ENCODE measurements at places on chromosomes 6 and 20. TPM values are rescaled to one million over a fixed set of nuclear protein-coding genes. Genes with fewer than 3 reads are reported as not detected.

The PXDC1 gene
- 5.2 TPM for total RNA-seq

The GPSM3 gene
- 6.0 TPM for total RNA-seq

The OLIG3 gene
- not detected for total RNA-seq

The TBX18 gene
- total RNA-seq, result 14.6 TPM

The GFRA4 gene
- total RNA-seq, result not detected

The MYLK4 gene
- total RNA-seq, result 0.13 TPM

The HSPA1B gene
- 116 TPM for total RNA-seq

DNA sequence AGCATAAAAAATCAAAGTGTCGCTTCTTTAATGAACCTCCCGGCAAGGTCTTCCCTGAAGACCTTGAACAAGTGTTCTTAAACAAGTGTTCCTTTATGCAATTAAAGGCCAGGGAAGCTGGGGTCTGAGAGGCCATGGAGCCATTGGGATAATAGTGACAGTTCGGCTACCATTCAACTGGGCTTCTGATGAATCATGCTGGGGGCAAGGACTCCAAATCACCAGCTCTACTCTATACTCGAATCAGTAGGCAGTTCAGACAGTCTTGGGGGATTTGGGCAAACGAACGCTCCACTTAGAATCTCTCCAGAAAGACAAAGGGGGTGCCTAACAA, 34.7 kb upstream of the EZR start:
- peaks cover 36% of the 10 kb centered on the region for H3K4me1 ChIP-seq
- peak overlapping the region; percentile 73 for H3K27ac ChIP-seq
- no peak overlapping the region for H3K4me3 ChIP-seq
- DNase-seq, result no peak
- H3K27me3 ChIP-seq, result no peaks in the 10 kb centered on the region

DNA sequence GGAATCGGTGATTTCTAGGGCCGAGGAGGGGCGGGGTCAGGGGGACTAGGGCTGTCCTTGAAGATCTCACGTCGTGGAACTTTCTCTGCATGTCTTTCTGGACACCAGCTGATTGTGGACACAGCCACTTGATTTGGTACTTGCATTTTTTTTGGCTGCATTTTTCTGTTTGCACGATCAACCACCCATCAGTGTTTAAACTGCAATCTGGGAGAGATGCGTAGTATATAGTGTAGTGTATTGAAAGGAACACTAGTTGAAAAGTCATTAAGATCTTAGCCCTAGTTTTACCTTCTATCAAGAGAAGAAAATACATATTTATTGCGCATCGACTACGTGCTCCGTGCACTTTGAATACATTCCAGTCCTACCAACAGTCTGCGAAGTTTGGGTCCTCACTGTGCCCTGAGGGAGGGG, 657 bp downstream of the NT5DC1 start:
- H3K4me1 ChIP-seq, result peaks cover 20% of the 10 kb centered on the region
- DNase-seq, result no peak
- H3K27me3 ChIP-seq, result no peaks in the 10 kb centered on the region
- H3K36me3 ChIP-seq, result no peaks in the 10 kb centered on the region
- H3K4me3 ChIP-seq, result peak overlapping the region; percentile 91

- no peak for DNase-seq
- H3K36me3 ChIP-seq, result no peaks in the 10 kb centered on the region
- H3K27me3 ChIP-seq, result no peaks in the 10 kb centered on the region
- no peak overlapping the region for H3K4me3 ChIP-seq
Observed at GRCh38 chr6:38193051-38193450, 373.5 kb downstream of the ZFAND3 start.

DNA sequence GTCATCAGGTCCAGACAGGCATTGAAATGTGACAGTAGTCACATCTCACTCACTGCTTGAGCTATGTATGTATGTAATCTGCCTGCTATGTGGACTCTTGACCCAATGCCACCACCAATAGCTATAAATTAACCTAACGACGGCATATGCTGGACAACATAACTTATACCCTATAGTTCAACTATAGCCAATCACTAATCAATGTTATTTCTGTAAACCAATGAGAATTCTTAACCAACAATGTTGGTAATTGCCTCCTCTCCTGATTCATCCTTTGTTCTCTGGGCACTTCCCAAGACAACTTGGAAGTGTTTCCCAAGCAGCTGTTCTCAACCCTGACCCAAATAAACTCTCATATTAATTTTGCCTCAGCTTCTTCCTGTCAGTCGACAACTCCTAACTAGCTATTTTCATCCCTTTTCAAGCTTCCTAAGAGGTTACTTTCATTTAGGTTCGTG, 24.1 kb upstream of the SERPINB1 start:
- H3K27ac ChIP-seq, result no peak overlapping the region
- no peaks in the 10 kb centered on the region for H3K27me3 ChIP-seq
- no peak for DNase-seq
- no peak overlapping the region for H3K4me3 ChIP-seq
- H3K4me1 ChIP-seq, result no peaks in the 10 kb centered on the region

GRCh38 chr20:57835074-57835452, 125.2 kb upstream of the PMEPA1 start:
- H3K27ac ChIP-seq, result no peak overlapping the region
- no peaks in the 10 kb centered on the region for H3K27me3 ChIP-seq
- H3K4me1 ChIP-seq, result no peaks in the 10 kb centered on the region
- no peak overlapping the region for H3K4me3 ChIP-seq
- DNase-seq, result no peak
- H3K36me3 ChIP-seq, result no peaks in the 10 kb centered on the region

DNA sequence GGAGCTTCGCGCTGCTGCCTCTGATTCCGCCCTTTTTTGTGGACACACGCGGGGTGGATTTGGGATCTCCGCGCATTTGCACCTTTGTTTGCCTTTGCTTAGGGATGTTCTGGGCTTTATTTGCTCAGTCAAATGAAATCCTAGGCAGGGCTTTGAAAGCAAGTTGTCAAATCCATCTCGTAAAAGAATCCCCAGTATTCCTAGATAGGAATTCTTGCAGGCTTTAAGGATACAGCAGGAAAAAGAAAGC, 453 bp downstream of the CEP57L1 start:
- peak overlapping the region; percentile 93 for H3K27ac ChIP-seq
- H3K27me3 ChIP-seq, result no peaks in the 10 kb centered on the region
- H3K4me3 ChIP-seq, result peak overlapping the region; percentile 74
- no peak for DNase-seq

GRCh38 chr6:43318011-43318410, 9.4 kb upstream of the CRIP3 start:
- no peaks in the 10 kb centered on the region for H3K36me3 ChIP-seq
- H3K27ac ChIP-seq, result no peak overlapping the region
- H3K4me3 ChIP-seq, result no peak overlapping the region
- H3K27me3 ChIP-seq, result no peaks in the 10 kb centered on the region
- no peak for DNase-seq
- H3K4me1 ChIP-seq, result no peaks in the 10 kb centered on the region

GRCh38 chr20:40331807-40332560, 357.1 kb downstream of the MAFB start:
- no peak overlapping the region for H3K4me3 ChIP-seq
- H3K36me3 ChIP-seq, result no peaks in the 10 kb centered on the region
- DNase-seq, result peak; percentile 40
- peaks cover under 1% of the 10 kb centered on the region for H3K4me1 ChIP-seq
- no peaks in the 10 kb centered on the region for H3K27me3 ChIP-seq

GRCh38 chr20:9609887-9610502, 95.6 kb downstream of the LAMP5 start:
- no peaks in the 10 kb centered on the region for H3K4me1 ChIP-seq
- no peak overlapping the region for H3K27ac ChIP-seq
- H3K4me3 ChIP-seq, result no peak overlapping the region
- H3K36me3 ChIP-seq, result no peaks in the 10 kb centered on the region
- H3K27me3 ChIP-seq, result no peaks in the 10 kb centered on the region

DNA sequence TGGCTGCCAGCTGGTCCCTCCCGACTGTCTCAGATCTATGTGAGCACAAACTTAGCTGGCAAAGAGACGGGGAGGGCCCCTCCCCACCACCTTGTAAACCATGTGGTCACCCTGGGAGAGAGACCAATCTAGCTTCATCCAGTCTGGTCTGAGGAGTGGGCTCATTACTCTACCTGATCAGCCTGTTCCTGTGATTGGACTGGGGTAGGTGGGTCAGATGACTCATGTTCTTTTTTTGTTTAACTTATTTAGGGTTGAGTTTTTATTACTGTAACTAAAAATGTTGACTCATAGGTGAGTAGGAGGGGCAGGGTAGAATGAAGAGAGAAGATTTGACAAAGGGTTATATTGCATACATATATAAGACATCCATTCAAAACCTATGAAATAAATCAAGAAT, 4.7 kb downstream of the GSTA4 start:
- DNase-seq, result no peak
- no peak overlapping the region for H3K4me3 ChIP-seq
- H3K27me3 ChIP-seq, result no peaks in the 10 kb centered on the region
- peaks cover 8% of the 10 kb centered on the region for H3K36me3 ChIP-seq
- no peak overlapping the region for H3K27ac ChIP-seq

DNA sequence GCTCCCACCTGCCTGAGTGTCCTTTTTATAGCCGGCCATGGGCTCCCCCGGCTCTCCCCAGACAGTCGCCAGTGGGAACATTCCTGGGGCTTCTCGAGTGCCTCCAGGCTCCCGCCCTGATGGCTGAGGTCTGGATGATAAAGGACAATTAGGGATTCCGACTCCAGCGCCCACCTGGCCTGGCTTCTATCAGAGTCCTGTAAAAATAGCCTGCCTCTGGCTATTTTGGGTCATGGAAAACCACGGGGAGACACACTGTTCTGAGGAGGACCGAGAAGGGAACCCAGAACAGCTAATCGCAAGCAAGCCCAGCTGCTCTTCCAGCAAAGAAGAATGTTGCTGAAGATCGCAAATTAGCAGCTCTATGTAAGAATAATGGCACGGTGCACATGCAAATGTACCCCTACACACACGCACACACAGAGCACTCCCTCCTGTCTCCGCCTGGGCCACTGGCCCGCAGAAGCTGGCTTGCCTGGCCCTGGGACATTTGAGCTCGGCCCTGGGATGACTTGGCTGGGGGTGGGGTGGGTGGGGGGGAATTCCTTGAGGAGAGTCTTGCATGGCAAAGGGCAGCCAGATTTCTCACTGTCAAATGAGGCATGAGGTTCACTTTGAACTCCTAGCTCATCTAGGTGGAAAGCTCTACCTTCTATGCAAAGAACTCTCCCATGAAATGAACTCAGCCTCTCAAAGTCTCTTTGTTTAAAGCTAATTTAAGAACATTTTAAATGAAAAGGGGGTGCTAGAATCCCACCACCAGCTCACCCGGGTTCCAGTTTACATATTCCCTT, 55.3 kb downstream of the CTCFL start:
- no peaks in the 10 kb centered on the region for H3K27me3 ChIP-seq
- DNase-seq, result no peak
- H3K4me3 ChIP-seq, result no peak overlapping the region
- H3K27ac ChIP-seq, result no peak overlapping the region
- H3K36me3 ChIP-seq, result no peaks in the 10 kb centered on the region

GRCh38 chr6:33779290-33779689, 9.6 kb downstream of the LEMD2 start:
- peaks cover 8% of the 10 kb centered on the region for H3K4me1 ChIP-seq
- no peak for DNase-seq
- H3K27me3 ChIP-seq, result no peaks in the 10 kb centered on the region
- H3K4me3 ChIP-seq, result no peak overlapping the region

GRCh38 chr6:44926556-44926955, 401.6 kb upstream of the RUNX2 start:
- DNase-seq, result no peak
- H3K27me3 ChIP-seq, result no peaks in the 10 kb centered on the region
- H3K4me3 ChIP-seq, result no peak overlapping the region
- H3K27ac ChIP-seq, result no peak overlapping the region

GRCh38 chr6:140777780-140778179, 1354.9 kb upstream of the GJE1 start:
- H3K36me3 ChIP-seq, result no peaks in the 10 kb centered on the region
- H3K4me3 ChIP-seq, result no peak overlapping the region
- no peaks in the 10 kb centered on the region for H3K4me1 ChIP-seq
- H3K27ac ChIP-seq, result no peak overlapping the region
- no peak for DNase-seq

- peaks cover 25% of the 10 kb centered on the region for H3K4me1 ChIP-seq
- peak; percentile 58 for DNase-seq
- H3K27ac ChIP-seq, result no peak overlapping the region
- no peaks in the 10 kb centered on the region for H3K27me3 ChIP-seq
Observed at GRCh38 chr6:44268095-44268628, 2.1 kb upstream of the TMEM151B start.

- peaks cover 66% of the 10 kb centered on the region for H3K36me3 ChIP-seq
- no peaks in the 10 kb centered on the region for H3K4me1 ChIP-seq
- no peak overlapping the region for H3K4me3 ChIP-seq
- DNase-seq, result no peak
Observed at GRCh38 chr6:36865835-36866234, 8.8 kb downstream of the PPIL1 start.

- no peaks in the 10 kb centered on the region for H3K27me3 ChIP-seq
- H3K27ac ChIP-seq, result no peak overlapping the region
- H3K4me3 ChIP-seq, result no peak overlapping the region
- H3K4me1 ChIP-seq, result peaks cover 9% of the 10 kb centered on the region
- H3K36me3 ChIP-seq, result peaks cover 3% of the 10 kb centered on the region
- no peak for DNase-seq
Observed at GRCh38 chr20:63641146-63641791, 12.0 kb downstream of the STMN3 start.

- H3K4me3 ChIP-seq, result no peak overlapping the region
- no peak for DNase-seq
- peaks cover 38% of the 10 kb centered on the region for H3K36me3 ChIP-seq
- no peaks in the 10 kb centered on the region for H3K27me3 ChIP-seq
- no peak overlapping the region for H3K27ac ChIP-seq
- H3K4me1 ChIP-seq, result no peaks in the 10 kb centered on the region
Observed at GRCh38 chr6:96554558-96554957, 8.4 kb upstream of the FHL5 start.

DNA sequence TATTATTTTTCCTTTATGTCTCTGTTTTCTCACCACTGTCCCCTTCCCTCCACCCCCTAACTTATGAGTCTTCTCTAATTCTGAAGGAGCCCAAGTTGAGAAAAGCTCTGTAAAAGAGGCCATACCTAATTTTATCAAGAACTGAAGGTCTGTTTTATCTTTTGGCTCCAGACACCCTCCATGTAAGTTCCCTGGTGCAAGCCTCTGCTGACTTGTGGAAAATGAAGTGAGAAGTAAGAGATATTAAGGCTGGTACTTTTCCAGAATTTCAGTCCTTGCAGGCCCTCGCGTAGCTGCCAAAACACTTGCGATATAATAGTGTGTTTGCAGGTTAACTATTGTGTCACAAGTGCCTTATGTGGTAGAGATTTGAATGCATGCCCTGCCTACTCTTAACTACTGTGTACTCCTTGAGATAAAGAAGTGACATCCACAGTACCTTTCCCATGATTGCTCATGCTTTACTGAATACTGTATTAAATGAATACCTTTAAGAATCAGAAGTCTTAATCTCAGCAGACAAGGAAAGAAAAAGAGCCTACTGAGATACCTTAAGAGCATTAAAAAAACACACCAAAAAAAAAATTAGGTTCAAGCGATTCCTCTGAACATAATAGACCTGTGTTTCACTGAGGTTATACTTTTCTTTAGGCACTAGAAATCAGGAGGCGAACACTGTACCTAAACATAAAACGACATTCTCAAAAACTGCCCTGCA, 143.6 kb upstream of the ZNF184 start:
- H3K36me3 ChIP-seq, result no peaks in the 10 kb centered on the region
- no peaks in the 10 kb centered on the region for H3K4me1 ChIP-seq
- H3K27ac ChIP-seq, result no peak overlapping the region

GRCh38 chr6:151240791-151241642, 1.2 kb downstream of the AKAP12 start:
- H3K27me3 ChIP-seq, result no peaks in the 10 kb centered on the region
- peak; percentile 65 for DNase-seq
- H3K27ac ChIP-seq, result no peak overlapping the region
- no peaks in the 10 kb centered on the region for H3K36me3 ChIP-seq
- peaks cover 15% of the 10 kb centered on the region for H3K4me1 ChIP-seq

GRCh38 chr6:14671261-14671681, 553.7 kb downstream of the CD83 start:
- no peaks in the 10 kb centered on the region for H3K27me3 ChIP-seq
- no peak overlapping the region for H3K4me3 ChIP-seq
- peak overlapping the region; percentile 17 for H3K27ac ChIP-seq
- H3K36me3 ChIP-seq, result no peaks in the 10 kb centered on the region
- peak; percentile 25 for DNase-seq
- H3K4me1 ChIP-seq, result peaks cover 17% of the 10 kb centered on the region

Measured in A673 (cell line).